ENCODE measurements at places on chromosomes 4 and X.

GRCh38 chrX:103831342-103831802, 685 bp downstream of the RAB9B start:
- DNase-seq, result no peak

- no peak for DNase-seq
These were observed 3.5 kb downstream of the TMEM154 start for GRCh38 chr4:152676052-152676854.

DNA sequence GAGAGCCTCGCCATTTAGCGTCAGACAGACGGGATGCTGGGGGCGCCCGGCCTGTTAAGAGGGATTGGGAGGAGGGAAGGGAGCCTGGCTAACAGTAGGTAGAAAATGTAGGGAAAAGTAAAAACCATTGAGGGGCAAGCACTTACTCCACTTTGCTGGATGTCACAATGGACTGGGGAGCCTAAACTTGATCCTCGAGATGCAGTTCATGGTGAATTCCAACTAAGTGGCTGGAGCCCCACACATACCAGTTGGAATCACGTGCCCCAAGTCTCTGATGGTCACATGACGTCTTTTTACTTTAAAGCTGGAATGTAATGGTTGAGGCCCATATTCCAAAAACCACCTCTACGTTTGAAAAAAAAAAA, 1.5 kb downstream of the PLS3 start:
- peak; percentile 51 for DNase-seq

DNA sequence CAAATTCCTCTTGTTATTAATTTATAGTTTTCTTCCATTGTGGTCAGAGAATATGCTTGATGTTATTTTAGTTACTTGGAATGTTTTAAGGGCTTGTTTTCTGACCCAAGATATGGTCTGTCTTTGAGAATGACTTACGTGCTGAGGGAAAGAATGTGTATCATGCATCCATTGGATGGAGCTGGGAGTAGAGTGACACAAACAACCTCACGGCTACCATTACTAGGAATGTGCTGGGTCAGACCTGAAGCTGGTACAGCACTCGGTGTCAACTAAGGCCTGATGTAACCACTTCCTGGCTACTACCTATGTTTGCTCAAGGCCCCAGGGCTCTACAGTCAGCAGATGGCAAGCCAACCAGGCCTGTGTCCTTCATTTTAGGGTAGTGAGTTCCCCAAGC, 257.8 kb downstream of the FAT4 start:
- DNase-seq, result no peak

DNA sequence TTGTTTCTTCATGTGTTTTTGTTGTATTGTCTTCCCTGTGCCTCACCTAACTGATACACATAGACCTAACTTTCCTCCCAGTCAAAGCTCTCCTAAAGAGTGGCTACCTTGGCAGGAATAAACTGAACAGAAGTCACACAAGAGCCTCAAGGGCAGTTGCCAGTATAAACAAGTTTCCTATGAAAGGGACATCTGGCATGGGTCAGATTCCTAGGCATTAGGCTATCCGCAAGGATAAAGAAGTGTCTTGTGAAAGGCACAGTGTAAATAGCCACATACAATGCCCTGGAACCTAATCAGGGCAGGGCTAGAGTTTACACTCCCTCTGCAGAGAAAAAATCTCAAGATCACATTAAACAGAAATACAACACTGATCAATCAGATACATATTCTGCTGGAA, 220.8 kb downstream of the SPANXN3 start:
- DNase-seq, result no peak

GRCh38 chr4:14824189-14824588, 178.1 kb upstream of the CPEB2 start:
- no peak for DNase-seq

GRCh38 chrX:31298916-31299315, 227.1 kb upstream of the FTHL17 start:
- no peak for DNase-seq
